Stomach (tissue), 19 donors: ENCODE measurements at places on chromosomes 11 and 22. TPM values are rescaled to one million over a fixed set of nuclear protein-coding genes. Genes with fewer than 3 reads are reported as not detected.
A peak's percentile ranks its signal among the peaks of the same experiment; 100 is the strongest.

TPBGL gene
- total RNA-seq: 1.2 TPM

ZNF215 gene
- 0.89 TPM for total RNA-seq

DNA sequence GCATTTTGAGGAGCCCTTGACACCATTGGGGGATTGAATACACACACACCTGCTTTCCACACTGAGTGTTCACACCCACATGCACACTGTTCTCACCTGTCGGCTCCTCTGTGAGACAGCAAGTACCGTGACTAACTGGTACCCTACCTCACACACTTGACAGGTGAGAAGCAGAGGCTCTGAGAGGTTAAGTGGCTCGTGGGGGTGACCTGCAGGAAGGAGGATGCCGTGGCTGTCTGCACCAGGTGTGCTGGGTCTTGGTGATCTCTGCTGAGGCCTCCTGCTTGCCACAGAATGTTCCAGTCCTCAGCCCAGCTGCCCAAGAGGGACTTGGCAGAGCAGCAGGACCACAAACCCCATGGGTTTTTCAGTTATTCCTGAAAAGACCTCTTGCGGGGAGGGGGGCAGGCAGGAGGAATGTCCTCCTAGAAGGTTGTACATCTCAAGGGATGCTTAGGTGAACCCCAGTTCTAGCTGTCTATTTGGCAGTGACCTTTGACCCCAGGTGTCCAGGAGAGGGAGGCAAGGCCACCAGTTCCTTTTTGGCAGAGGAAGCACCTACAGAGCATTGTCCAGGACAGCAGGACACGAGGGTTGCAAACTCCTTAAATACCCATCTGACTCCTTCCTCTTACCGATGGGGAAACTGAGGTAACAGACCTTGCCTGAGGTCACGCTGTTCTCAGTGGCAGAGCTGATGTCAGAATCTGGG lies 66.0 kb downstream of the SHISAL1 start:
- H3K27me3 ChIP-seq: no peaks in the 10 kb centered on the region
- H3K4me3 ChIP-seq: no peak overlapping the region
- no peaks in the 10 kb centered on the region for H3K36me3 ChIP-seq
- H3K4me1 ChIP-seq: no peaks in the 10 kb centered on the region

MLC1 gene
- not detected for total RNA-seq

DNA sequence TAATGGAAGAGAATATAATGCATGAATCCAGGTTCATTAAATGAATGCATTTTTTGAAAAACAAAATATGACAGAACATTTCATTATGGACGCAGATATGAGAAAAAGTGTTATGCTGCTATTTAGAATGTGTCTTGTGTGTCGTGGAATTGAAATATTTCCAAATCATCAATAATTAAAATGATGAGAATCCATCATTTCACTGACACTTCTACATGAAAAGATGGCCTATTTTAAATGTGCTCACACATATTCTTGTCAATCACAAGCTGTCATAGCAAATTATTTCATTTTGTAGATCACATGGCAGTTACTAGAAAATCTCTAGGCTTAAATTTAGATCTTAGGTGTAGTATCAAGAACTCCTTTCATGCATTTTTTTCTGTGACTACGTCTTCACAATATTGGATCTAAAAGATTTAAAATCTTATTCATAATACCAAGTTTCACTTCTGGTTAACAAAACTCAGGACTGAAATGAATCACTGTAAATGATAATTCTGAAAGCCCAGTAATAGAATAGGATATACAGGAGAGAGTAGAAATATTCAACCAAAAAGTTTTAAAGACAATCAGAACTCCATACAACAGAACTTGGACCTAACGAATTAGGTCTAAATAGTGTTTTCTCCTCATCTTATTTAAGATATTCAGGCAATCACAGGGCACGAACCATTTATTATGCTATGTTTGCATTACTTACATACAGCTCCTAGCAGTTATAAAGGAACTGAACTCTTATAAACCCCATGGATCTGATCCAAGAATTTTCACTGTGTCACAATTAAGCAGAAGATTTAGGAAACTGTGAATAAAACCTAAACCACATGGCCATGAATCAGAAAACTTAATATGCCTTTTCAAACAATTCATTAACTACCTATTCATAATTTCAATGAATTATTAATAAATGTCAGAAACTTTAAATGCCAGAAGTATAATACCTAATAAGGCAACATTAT lies 67.7 kb downstream of the DCDC1 start:
- H3K27ac ChIP-seq: no peak overlapping the region
- H3K4me3 ChIP-seq: no peak overlapping the region
- no peaks in the 10 kb centered on the region for H3K36me3 ChIP-seq
- H3K27me3 ChIP-seq: no peaks in the 10 kb centered on the region
- DNase-seq: no peak

DNA sequence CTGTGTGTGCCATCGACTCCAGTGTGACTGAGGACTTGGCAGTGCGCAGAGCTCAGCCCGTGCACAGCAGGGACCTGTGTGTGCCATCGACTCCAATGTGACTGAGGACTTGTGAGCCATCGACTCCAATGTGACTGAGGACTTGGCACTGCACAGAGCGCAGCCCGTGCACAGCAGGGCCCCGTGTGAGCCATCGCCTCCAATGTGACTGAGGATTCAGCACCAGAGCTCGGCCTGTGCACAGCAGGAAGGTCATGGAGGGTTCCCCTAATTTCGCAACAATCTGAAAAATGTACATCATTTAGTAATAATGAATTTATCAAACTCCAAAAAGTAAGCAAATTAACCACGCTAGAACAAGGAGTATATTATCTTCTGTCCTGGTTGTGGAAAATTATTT lies 348.3 kb upstream of the B3GAT1 start:
- no peak overlapping the region for H3K4me3 ChIP-seq
- no peaks in the 10 kb centered on the region for H3K36me3 ChIP-seq
- H3K27ac ChIP-seq: no peak overlapping the region

- H3K27ac ChIP-seq: peak overlapping the region; percentile 97
- DNase-seq: peak; percentile 77
- H3K36me3 ChIP-seq: peaks cover 38% of the 10 kb centered on the region
Observed at GRCh38 chr11:114060392-114061047, 1.0 kb downstream of the ZBTB16 start.

GRCh38 chr11:44608651-44608990 lies 43.2 kb downstream of the CD82 start:
- H3K36me3 ChIP-seq: peaks cover 49% of the 10 kb centered on the region
- H3K27me3 ChIP-seq: no peaks in the 10 kb centered on the region
- H3K4me3 ChIP-seq: no peak overlapping the region
- no peak overlapping the region for H3K27ac ChIP-seq

DNA sequence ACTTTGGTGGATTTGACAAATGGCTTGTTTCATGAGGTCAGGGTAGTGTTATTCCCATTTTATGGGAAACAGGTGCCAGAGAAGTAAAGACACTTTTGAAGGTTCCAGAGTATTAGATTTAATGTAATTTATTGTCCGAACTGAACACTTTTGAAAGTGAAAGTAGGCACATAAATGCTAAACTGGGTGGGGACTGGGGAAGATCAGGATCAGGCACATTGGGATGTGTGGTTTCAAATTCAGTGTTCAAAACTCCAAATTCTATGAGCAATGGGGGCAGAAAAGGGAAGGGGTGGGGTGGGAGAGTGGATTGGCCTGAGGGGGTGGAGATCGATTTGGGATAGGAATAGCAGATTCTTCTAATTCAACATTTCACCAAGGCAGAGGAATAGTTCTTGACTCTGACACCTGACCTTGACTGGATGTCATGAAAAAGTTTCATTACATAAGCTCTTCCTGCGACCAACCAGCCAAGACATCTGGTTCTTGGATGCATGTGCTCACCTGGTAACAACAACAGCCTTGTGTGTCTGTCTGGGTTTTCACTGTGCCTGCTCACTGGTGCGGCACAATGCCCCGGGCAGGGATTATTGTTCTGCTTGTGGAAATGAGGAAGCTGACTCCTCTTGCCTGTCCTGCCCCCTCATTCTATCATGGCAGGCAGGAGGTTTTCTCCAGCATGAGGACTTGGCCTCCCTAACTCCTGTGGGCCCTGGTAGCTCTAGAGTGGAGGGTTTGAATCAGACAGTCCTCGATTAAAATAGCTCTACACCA lies 10.8 kb downstream of the PPFIBP2 start:
- H3K4me1 ChIP-seq: peaks cover 27% of the 10 kb centered on the region
- no peak overlapping the region for H3K4me3 ChIP-seq
- H3K36me3 ChIP-seq: no peaks in the 10 kb centered on the region

DNA sequence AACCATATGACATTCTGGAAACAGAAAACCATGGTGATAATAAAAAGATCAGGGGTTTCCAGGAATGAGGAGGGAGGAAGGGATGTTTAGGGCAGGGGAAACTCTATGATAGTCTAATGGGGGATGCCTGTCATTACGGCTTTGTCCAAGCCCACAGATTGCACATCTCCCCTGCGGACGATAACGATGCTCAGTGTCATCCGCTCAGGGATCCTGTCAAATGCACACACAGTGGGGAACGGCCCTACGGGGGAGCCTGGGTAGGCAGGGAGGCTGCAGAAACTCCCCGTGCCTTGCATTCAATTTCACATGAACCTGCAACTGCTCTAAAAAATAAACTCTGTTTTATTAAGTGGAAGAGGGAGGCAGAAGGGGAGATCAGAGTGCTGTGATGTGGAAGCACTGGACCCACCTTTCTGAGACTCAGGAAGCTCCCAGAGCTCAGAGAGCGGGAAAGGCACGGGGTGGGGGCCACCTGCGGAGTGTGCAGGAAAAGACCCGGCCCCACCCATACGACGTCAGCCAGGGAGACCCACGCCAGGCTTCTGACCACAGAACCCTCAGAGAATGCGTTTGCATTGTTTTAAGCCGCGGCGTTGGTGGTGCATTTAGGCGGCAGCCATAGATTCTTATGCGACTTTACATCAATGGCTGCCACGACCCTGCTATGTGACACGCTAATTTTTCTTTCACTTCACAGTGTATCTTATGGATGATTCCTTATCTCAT lies 543.5 kb downstream of the BRD1 start:
- DNase-seq: no peak
- H3K27me3 ChIP-seq: peaks cover 67% of the 10 kb centered on the region
- no peaks in the 10 kb centered on the region for H3K4me1 ChIP-seq
- no peak overlapping the region for H3K4me3 ChIP-seq

- no peaks in the 10 kb centered on the region for H3K36me3 ChIP-seq
- H3K4me3 ChIP-seq: no peak overlapping the region
- no peak overlapping the region for H3K27ac ChIP-seq
- DNase-seq: no peak
- no peaks in the 10 kb centered on the region for H3K27me3 ChIP-seq
- H3K4me1 ChIP-seq: no peaks in the 10 kb centered on the region
Observed at GRCh38 chr11:120682866-120683265, 171.3 kb downstream of the GRIK4 start.

IL10RA gene
- 26.9 TPM for total RNA-seq

TALDO1 gene
- 186 TPM for total RNA-seq

DNA sequence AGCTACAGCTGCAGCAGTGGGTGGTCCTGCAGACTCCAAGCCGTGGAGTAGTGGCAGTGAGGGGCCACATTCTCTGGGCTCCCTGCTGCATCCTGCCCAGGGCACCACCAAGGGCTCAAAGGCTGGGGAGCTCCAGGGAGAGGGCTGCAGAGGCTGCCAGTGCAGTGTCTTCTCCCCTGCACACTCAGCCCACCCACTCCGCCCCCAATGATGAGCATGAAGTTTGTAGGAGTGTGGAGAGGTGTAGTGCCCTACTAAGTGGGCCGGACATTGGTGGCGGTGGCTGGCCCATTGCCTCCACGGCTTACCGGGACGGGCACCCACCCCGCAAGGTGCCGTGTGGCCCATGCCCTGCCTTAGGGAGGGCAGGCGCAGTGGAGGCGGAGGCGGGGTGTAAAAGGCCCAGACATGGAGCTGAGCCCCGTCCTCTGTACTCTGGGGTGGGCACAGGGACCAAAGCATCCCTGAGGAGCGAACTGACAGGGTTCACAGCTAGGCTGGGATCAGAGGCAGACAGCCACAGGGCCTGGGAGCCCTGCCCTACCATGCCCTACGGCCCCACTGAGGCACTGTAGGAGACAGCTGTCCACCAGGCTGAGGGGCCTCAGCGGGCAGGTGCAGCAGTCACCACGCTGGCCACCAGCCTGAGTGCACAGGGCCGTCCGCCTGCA lies 18.9 kb downstream of the ARVCF start:
- no peak overlapping the region for H3K4me3 ChIP-seq
- H3K4me1 ChIP-seq: no peaks in the 10 kb centered on the region
- DNase-seq: no peak
- no peaks in the 10 kb centered on the region for H3K36me3 ChIP-seq

DNA sequence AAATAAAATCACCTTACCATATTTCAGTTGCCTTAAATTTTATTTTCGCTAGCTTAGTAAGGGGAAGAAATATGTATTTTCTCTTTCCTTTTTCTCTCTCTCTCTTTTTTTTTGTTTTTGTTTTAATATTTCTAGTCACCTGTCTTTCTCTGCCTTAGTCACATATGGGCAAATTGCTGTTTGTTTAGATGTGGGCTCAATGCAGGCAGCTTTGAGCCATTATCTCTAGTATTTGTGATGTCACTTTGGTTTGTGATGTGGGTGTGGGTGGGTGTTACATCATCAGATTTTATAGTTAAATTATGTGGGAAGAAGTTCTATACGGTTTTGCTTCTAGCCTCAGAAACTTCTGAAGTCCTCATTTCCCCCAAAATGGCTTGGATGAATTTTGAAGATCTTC lies at the start of gene C22orf31:
Gene C22orf31 (minus strand): TSS at position 59 of the 400 bp plus-strand sequence. CDS start 39 bp downstream, at position 20.
- no peaks in the 10 kb centered on the region for H3K36me3 ChIP-seq
- H3K27ac ChIP-seq: no peak within 1 kb of the TSS
- H3K4me1 ChIP-seq: no peaks in the 10 kb centered on the region
- H3K4me3 ChIP-seq: no peak within 1 kb of the TSS
- H3K27me3 ChIP-seq: no peaks in the 10 kb centered on the region

VPS37C gene
- total RNA-seq: 40.3 TPM

DNA sequence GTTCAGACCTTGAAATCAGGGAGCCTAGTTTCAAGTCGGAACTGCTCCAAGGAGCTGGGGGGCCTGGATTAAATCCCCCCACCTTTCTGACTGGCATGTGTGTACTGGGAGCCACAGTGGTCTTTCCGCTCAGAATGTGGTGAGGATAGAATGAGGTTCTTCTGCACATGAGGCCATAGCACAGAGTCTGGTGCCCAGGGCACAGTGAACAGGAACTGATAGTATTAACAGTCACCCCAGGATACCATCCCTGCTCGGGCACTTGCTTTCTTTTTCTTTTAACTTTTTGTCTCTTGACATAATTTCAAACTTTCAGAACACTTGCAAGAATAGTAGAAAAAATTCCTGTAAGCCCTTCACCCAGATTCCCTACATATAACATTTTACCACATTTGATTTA lies 28.8 kb downstream of the LMO1 start:
- no peaks in the 10 kb centered on the region for H3K4me1 ChIP-seq
- peak overlapping the region; percentile 53 for H3K27ac ChIP-seq
- no peaks in the 10 kb centered on the region for H3K27me3 ChIP-seq
- DNase-seq: no peak
- H3K4me3 ChIP-seq: no peak overlapping the region

DNA sequence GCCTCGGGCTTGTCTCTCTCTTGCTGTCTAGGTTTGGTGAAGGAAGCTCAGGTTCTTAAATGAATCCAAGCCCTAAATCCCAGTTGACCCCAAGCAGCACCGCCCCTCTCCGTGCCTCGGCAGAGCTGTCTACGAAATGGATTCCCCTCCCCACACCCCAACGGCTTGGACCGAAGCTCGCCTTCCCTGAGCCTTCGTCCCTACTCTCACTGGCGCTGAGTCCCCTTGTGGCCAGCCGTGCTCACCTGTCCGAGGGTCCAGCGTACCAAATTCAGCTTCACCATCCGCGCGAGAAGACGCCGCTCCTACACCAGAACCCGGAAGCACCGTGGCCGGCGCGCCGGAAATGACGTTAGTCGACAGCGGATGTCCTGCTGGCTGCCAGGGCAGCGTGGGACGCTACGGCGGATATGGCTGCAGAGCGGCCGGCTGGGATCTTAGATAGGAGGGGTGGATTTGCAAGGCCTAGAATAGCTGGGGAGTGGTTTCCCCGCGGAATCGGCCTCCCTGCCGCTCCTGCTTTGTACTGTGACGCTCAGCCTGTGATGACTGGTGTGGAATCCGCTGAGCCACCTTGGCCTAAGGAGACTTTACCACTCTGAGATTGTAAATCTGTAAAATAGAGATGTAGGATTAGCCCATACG lies at the start of gene TFIP11:
Gene TFIP11 (minus strand): TSS at position 325 of the 645 bp plus-strand sequence. CDS start 2,201 bp downstream, outside the sequence.
- peaks cover 25% of the 10 kb centered on the region for H3K4me1 ChIP-seq
- peak within 1 kb of the TSS; percentile 85 for H3K4me3 ChIP-seq
- no peaks in the 10 kb centered on the region for H3K27me3 ChIP-seq
